ENCODE measurements at places on chromosomes 3 and 15.

- H3K27me3 ChIP-seq, result peaks cover 13% of the 10 kb centered on the region
- H3K36me3 ChIP-seq, result no peaks in the 10 kb centered on the region
- H3K27ac ChIP-seq, result no peak overlapping the region
- DNase-seq, result no peak
- H3K4me3 ChIP-seq, result no peak overlapping the region
Observed at GRCh38 chr15:57403017-57403416, 26.7 kb downstream of the CGNL1 start.

DNA sequence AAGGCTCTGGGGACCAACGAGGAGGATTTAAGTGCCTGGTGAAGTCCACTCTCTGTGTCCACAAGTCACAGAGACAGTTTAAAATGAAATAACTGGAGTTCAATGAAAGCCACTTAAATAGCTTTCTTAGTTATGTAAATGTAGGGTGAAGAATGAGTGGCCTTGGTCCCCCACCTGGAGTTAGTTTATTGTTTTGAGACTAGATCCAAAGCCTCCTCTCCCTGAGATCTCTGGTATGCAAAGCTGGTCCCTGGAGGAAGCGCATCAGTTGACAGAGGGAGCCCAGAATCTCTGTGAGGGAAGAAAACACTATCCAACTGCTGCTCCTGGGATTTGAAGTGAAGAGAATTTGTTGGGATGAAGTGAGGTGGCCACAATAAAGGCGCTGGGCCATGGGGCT is 40.5 kb downstream of the EXOG start:
- no peaks in the 10 kb centered on the region for H3K4me1 ChIP-seq
- no peak overlapping the region for H3K4me3 ChIP-seq
- H3K27ac ChIP-seq, result no peak overlapping the region
- DNase-seq, result no peak

- no peak overlapping the region for H3K27ac ChIP-seq
- no peaks in the 10 kb centered on the region for H3K27me3 ChIP-seq
- peaks cover 9% of the 10 kb centered on the region for H3K4me1 ChIP-seq
- H3K4me3 ChIP-seq, result no peak overlapping the region
Observed at GRCh38 chr3:30741889-30742288, 135.5 kb downstream of the TGFBR2 start.

- no peaks in the 10 kb centered on the region for H3K27me3 ChIP-seq
- no peak overlapping the region for H3K4me3 ChIP-seq
- H3K36me3 ChIP-seq, result no peaks in the 10 kb centered on the region
- no peak overlapping the region for H3K27ac ChIP-seq
- DNase-seq, result no peak
Observed at GRCh38 chr3:102415553-102415952, 19.3 kb upstream of the ZPLD1 start.

DNA sequence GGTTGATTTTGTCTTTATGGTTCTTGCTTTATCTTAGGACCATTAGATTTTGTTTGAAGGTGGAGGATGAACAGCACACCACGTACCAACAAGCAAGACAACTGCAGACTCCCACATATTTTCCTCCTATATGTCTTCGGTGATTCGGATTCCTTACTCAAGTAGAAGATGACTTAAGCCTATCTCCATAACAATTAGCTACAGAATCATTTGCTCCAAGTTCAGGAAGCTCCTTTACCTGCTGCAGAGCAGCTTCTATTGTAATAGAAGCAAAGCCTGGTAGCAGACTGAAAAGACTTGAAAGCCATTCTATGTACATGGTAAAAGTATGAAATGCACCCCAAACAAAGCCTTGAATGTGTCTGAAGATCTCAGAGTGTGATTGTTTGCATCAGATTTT is 229.0 kb downstream of the SOX2 start:
- H3K4me1 ChIP-seq, result no peaks in the 10 kb centered on the region
- no peak for DNase-seq
- no peaks in the 10 kb centered on the region for H3K27me3 ChIP-seq
- H3K27ac ChIP-seq, result no peak overlapping the region

DNA sequence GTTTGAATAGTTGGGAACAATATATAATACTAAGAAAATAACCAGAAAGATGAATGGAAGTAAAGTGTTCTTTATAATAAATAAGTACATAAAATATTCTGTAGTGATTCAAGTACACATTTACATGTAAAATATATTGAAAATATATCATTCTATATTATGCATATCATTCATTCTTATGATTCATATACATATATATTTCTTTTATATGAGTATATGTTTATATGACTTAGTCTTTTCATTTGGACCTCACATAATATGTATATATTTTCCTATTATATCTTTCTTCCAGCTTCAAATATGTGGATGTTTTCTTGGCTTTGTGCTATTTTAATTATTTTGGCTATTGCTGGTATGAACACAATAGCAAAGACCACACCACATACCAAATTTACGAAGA is at the start of gene OTOL1:
Gene OTOL1 (plus strand): TSS at position 301 of the 400 bp plus-strand sequence. CDS start 0 bp downstream, at position 301.
- DNase-seq, result no peak
- H3K4me1 ChIP-seq, result no peaks in the 10 kb centered on the region
- no peak within 1 kb of the TSS for H3K4me3 ChIP-seq
- H3K27ac ChIP-seq, result no peak within 1 kb of the TSS

- no peaks in the 10 kb centered on the region for H3K27me3 ChIP-seq
- no peak for DNase-seq
- H3K4me3 ChIP-seq, result no peak overlapping the region
- no peaks in the 10 kb centered on the region for H3K36me3 ChIP-seq
- peaks cover 17% of the 10 kb centered on the region for H3K4me1 ChIP-seq
Observed at GRCh38 chr3:15204005-15204404, 2.0 kb upstream of the CAPN7 start.

GRCh38 chr15:70219256-70219895 is 121.7 kb upstream of the TLE3 start:
- H3K27me3 ChIP-seq, result peaks cover 3% of the 10 kb centered on the region
- H3K4me3 ChIP-seq, result no peak overlapping the region
- no peak for DNase-seq
- no peak overlapping the region for H3K27ac ChIP-seq
- H3K4me1 ChIP-seq, result no peaks in the 10 kb centered on the region

DNA sequence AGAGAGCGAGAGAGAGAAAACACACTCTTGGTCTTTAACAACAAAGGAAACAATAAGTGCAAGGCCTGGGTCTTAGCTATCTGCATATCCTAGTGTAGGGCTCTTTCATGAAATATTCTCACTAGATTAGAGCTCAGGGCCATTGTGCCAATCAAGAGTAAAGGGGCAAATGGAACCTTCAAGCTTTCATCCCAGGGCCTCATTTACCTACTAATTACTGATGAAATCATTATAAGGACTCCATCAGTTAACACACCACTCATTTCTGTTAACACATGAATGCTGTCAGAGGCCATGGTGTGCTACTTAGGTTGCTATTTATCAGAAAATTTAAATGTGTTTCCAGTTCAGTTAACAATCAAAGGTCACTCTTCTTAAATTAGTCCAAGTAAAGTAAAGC is 597.8 kb downstream of the ROBO1 start:
- H3K4me1 ChIP-seq, result no peaks in the 10 kb centered on the region
- DNase-seq, result no peak
- H3K4me3 ChIP-seq, result no peak overlapping the region
- H3K27ac ChIP-seq, result no peak overlapping the region
- no peaks in the 10 kb centered on the region for H3K27me3 ChIP-seq
